ENCODE measurements at places on chromosomes 1 and 21. TPM values are rescaled to one million over a fixed set of nuclear protein-coding genes. Genes with fewer than 3 reads are reported as not detected.

GRCh38 chr1:159197561-159198557 is 6.8 kb upstream of the ACKR1 start:
- DNase-seq = peak; percentile 70

- DNase-seq = no peak
Observed at GRCh38 chr1:193070942-193071341, 11.5 kb downstream of the RO60 start.

The BLZF1 gene
- 21.1 TPM for total RNA-seq

DNA sequence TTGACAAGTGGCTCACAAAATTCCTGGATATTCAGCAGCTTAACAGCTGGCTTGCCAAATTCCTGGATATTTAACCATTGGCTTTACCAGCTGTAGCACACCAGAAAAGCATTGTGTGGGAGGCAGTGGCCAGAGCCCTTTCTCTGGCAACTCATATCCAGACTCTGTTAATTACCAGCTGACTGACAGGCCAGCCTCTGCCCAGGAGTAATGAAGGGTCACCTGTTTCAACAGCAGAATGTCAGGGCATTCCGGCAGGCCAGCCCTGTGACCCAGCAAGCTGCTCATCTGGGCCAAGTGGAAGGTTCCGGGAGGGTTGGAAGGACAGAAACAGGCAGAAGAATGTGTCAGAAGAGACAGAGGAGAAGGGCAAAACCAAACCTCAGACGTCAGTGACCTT is 35.2 kb upstream of the KIRREL1 start:
- DNase-seq = no peak

DNA sequence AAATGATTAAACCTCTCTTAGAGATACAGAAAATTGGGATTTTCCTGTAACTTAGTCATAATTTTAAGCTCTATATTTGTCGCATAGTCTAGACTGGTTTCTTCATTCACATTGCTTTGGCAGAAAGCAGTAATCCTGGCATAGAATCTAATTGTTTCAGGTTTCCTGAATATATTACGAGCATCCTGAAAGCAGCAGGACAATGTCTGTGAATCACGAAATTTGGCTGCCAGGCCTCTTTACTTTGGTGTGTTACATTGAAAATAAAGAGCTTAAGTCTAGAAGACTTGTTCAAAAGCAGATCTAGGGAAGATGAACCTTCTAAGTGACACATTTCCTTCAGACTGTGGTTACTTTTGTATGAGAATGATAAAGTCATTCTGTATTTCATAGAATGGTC is 72.2 kb downstream of the TDRD5 start:
- no peak for DNase-seq

Measured in K562 (cell line).